ENCODE measurements at places on chromosomes 6 and 20.

GRCh38 chr6:22394691-22395090 lies 97.9 kb upstream of the PRL start:
- DNase-seq, result no peak

- no peak for DNase-seq
Measured at GRCh38 chr6:25670793-25671513, 18.9 kb downstream of the SCGN start.

GRCh38 chr6:56529594-56530191 lies 113.0 kb downstream of the DST start:
- DNase-seq, result no peak

- DNase-seq, result no peak
Measured at GRCh38 chr6:135018052-135018451, 36.6 kb downstream of the HBS1L start.

- DNase-seq, result no peak
Measured at GRCh38 chr6:6711031-6711785, 122.7 kb downstream of the LY86 start.

DNA sequence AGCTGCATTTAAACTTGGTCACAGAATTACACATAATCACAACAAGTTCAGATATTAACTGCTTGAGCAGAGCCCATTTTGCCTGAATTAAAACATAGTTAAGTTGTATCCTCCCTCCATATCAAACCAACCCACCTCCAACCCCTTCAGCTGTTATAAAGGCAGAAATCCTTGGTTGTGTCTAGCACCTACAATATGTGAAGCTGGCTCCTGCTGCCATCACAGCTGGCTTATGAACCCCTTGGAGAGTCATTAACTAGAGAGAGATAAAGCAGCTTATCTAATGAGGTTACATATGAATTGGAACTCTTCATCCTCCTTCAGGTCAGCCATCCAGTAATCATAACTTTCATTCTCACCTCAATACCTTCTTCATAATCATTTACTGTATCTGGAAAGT lies 101.8 kb downstream of the EPHA7 start:
- no peak for DNase-seq

- DNase-seq, result no peak
Measured at GRCh38 chr20:3606021-3606420, 57.2 kb downstream of the GFRA4 start.

- DNase-seq, result no peak
Measured at GRCh38 chr20:33262658-33263065, 20.4 kb upstream of the BPIFB1 start.

- no peak for DNase-seq
Measured at GRCh38 chr6:114138577-114139248, 167.8 kb upstream of the HDAC2 start.

GRCh38 chr6:38518511-38519304 lies 121.0 kb downstream of the BTBD9 start:
- DNase-seq, result no peak

DNA sequence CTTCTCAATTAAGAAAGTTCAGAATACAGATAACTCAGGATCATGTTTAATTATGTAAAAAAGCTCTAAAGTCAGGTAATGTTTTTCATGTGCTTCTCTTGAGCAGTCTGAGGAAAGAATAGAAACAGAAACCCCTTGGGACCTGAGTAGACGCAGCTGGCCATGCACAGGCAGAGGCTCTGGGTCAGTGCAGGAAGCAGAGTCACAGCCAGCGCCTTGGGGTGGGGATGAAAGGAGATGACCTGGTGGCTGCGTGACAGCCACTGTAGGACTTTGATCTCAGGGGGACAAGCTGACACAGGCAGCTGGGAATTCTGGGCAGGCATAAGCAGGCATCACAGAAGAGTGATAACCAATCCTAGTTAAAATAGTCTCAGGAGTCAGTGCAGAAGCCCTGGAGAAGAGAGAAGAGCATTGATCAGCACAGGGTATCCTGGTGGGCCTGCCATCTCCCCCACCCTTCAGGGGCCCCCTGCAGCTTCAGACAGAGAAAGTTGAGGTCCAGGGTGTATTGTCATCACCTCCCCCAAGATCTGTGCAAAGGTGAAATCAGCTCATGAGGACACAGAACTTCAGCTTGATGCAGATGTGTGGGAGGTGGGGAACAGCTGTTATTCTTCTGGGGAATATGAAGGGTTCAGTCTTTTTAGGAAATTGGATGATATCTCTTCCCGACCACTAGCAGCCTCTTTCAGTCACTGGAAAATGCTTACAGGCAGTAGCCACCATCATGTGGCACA lies 6.4 kb downstream of the HLA-DQB1 start:
- no peak for DNase-seq

DNA sequence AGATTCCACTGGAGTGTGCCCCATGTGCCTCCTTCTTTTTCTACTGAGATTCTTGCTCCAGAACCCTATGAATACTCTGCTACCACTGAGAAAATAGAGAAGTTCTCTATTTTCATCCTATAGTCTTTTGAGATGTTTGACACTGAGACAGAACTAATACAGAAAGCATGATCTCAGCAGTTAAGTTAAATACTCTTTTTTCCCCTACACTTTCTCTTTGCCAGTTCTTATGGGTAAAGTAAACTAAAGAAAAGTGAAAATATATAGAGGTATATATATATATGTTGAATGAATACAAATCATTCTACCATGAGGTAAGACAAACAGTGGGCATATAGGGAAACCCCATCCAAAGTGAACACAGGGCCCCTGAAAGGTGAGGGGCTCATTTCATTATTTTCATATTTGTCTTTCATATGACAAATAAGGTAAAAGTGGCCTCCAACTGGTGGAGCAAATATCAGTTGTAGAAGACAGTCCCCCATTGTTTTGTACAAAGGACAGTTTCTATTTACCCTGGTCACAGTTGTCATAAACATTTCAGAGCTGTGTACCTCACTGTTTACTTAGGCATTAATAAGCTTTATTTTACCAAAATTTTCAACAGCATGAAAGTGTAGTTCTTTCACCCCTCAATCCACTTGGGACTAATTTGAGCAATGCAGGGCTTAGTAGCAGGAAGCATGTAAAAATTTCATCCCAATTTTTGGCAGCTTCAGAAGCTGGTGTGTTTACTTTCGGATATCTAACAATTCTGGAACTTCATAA lies 188.3 kb upstream of the MARCKS start:
- no peak for DNase-seq

GRCh38 chr6:16758163-16758975 lies 2.9 kb downstream of the ATXN1 start:
- DNase-seq, result peak; percentile 14

GRCh38 chr6:22330941-22331340 lies 34.1 kb upstream of the PRL start:
- DNase-seq, result no peak

DNA sequence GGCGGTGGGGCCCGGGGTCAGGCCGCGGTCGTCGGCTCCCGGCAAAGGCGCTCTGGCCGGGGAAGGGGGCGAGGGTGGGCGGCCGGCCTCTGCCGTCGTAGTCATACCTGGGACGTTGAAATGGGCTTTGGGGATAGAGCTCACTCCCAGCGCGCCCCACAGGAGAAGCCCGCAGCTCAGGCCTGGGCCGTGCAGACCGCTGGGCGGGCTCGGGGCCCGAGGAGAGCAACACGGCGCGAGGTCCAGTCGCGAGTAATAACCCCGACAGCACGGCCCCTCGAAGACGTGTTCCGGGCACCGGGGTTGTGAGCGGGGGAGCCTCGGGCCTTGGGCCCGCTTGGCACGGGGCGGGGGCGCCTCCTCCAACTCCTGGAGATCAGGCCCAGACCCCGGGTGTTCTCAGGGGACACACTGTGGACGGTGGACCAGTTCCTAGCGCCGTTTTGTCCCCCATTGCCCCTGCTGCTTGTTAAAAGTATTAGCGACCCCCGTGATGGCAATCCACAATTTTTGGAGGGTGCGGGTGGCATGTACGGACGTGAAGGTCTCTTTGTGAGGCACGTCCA lies 10.9 kb downstream of the FOXC1 start:
- no peak for DNase-seq

GRCh38 chr20:48585061-48585870 lies 242.5 kb downstream of the PREX1 start:
- no peak for DNase-seq

Data from effector memory CD8-positive, alpha-beta T cell (primary cell).